Mucosa of descending colon (tissue), 3 donors: ENCODE measurements at places on chromosomes 7 and 10.

DNA sequence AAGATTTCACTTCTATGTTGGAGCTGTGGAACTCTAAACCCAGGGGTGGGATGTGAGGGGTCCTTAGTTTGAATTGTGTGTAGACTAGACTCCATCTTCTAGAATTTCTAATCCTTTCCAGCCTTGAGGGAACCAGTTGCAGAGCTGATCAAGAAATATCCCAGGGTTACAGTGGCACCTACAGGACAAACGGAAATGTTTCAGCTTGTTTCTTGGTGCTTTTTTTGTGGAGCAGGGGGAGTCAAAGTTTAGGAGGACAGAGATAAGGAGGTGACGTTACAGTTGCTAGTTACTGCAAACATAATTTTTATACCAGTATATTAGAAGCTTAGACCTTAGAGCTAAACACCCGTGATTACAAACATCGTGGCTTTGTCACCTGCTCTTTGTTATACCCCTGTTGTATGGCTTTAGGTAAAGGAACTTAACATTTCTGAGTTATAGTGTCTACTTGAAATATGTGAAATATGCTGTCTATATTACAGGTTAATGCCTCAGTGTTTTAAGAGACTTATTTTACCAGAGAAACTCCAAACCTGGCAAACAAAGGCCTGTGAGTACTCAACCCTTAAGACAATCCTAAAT lies 84.5 kb upstream of the DYNC1I1 start:
- DNase-seq, result no peak

DNA sequence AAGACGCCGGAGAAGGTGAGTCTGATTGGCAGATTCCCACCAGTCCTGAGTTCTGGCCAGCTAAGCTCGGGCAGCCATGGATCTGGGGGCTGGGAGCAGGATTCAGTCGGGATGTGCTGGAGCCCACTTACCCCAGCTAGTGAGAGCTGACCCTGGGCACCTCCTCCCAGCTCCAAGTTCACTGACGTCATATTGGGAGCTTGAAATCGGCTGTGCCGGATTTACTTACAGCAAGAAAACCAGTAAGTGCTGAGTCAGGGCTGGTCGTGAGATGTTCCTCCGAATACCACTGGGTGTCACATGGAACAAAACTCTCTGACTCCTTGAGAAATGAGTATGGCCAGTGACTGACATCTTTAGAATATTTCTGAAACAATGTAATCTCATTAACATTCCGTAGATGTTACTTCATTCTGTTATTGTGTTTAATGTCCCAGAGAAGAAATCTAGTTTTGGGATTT lies 621.2 kb downstream of the SDK1 start:
- peak; percentile 32 for DNase-seq

GRCh38 chr10:65396997-65397396 lies 1528.8 kb upstream of the LRRTM3 start:
- DNase-seq, result no peak

DNA sequence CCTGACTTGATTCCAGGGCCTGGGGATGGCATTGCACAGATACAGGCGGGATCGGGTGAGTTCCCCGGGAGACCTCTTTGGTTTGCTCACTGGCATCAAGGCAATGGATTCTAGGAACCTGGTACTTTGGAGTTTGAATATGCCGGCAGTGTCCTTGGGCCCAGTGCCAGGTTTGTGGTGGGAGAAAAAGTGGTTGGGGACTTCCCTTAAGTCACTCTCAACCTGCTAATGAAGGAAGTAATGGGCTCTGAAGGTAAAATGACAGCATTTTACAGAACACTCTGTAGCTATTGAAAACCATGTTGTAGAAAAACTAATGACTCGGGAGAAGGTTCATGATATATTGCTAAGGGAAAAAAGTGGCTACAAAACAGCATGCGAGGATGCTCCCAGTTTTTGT lies 129.9 kb downstream of the CFAP58 start:
- no peak for DNase-seq

DNA sequence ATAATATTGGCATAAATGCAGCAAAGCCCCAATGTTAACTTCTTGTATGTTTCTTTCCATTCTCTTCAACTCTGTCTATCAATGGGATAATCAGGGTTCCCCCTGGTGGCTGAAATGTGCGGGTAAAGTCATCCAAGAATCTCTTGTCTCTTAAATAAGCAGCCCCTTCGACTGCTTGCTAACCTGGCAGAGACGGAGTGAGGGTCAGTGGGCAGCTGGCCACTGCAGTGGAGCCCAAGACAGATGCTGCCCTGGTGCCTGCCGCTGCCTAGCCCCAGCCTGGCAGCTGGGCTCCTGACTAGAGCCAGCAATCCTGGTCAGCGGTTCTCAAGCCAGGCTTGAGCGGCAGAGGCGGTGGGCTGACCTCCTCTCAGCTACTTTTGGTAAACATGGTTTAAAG lies 248.9 kb downstream of the COBL start:
- peak; percentile 88 for DNase-seq

GRCh38 chr10:70479626-70480238 lies 1.2 kb downstream of the PALD1 start:
- peak; percentile 48 for DNase-seq

DNA sequence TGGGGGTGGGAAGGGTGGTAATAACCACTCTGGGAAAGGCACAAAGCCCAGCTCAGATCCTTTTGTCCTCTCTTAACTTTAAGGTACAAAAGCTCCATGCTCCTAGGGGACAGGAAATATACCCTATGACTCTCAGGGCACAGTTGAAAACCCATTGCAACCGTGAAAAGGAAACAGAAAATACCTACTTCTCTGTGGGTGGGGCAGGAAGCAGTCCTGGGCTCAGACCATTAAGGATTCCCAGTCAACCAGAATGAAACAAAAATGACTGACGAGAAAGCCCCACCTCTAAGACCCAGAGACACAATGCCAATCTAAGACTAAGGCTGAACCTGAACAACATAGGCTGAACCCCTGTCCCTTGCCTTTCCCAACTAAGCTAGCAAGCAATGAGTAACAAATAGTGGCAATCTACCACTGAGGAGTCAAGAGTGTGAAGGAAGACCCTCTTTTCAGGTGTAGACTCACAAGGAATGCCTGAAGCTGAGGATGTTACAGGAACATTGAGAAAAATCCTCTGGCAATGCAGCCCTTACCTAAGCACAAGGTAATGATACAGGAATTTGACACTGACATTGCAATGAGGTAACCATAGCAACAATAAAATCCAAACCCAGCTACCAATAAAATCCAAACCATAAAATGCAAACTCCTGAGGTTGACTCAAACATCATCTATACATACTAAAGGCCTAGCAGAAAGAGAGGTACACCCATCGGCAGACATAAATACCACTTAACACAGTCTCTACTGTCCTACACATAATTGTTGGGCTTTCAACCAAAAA lies 380.1 kb downstream of the HPSE2 start:
- DNase-seq, result no peak
